ENCODE measurements at places on chromosomes 2 and 18.

DNA sequence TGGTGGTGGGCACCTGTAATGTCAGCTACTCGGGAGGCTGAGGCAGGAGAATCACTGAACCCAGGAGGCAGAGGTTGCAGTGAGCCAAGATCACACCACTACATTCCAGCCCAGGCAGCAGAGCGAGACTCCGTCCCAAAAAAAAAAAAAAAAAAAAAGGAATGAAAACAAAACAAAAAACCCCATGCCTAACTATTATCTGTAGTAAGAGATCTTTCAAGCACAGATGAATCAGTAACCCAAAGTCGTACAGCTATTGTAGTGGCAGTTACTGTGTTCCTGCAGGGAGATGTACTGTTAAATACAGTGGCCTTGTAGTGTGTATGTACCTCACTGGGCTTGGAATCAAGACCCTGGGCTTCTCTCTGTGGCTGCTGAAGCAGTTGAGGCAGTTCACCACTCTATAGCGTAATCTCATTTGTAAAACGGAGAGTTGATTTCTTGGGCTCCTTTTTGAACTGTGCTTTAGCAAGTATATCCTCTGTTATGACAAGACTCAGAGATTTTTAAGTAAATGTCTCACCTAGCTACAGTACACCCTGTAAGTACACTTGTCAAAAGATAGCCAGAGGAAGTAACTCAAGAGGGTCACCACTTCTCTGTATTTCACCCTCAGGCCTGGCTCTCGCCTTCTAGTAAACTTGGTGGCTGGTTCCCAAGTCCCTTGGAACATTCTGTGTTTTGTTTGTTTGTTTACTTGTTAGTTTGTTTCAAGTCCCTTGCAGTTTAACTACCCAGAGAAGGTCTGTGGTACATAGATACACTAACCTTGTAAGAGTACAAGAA is 109.6 kb upstream of the FOSL2 start:
- no peak for DNase-seq

DNA sequence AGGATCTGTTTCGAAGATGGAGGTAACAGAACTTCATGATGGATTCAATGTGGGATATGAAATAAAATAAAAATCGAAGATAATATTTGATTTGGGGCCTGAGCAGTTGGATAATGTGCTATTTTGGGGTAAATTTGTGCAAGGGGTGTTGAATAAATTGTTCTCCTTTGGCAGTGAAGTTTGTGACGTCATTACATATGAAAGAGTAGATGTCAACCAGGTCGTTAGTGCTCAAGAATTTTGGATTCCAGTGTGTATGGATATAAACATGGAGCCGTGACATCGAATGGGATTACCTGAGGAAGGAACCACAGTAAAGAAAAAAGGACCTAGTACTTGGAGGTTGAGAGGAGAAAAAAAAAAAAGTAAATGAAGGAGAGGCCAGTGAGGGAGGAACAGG is 253.0 kb downstream of the NCKAP5 start:
- no peak for DNase-seq

- no peak for DNase-seq
Measured at GRCh38 chr2:42903821-42904575, 111.6 kb upstream of the HAAO start.

DNA sequence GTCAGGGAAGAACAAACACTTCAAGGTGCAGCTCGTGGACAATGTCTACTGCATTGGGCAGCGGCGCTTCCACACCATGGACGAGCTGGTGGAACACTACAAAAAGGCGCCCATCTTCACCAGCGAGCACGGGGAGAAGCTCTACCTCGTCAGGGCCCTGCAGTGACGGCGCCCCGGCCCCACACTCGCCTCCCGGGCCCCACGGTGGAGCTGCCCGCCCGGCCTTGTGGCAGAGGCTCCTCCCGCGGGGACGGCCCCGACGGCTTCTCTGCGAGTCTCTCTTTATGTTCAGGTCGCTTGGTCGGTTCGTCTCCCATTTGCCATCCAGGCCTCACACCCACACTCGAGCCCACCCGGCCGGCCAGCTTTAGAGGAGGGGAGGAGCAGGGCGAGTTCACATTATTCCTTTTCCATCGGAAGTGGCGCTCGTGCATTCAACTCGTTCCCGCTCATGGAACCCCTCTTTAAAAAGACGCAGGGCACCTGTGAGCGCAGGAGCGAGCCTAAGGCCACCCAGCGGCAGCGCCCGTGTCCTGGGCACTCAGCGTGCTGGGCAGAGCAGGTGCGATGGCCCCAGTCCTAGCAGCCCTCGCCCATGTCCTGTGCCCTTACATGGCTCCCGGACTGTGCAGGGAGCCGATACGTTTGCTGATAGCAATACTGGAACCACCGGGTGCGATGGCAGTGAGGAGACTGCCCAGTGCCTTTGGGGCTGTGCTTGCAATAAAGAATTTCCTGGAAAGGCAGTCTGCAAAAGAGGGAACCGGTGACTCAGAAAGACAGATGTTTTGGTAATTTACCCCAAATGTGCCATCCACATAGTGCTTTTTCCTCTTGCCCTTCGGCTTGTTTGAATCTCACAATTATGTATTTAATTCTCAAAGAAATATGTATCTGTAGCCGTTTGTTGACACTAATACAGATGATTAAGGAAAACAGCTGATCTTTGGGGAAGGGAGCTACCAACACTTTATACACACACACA is 148.6 kb downstream of the NCK2 start:
- DNase-seq, result no peak

GRCh38 chr2:217853301-217853881 is 149.4 kb downstream of the TNS1 start:
- DNase-seq, result no peak

DNA sequence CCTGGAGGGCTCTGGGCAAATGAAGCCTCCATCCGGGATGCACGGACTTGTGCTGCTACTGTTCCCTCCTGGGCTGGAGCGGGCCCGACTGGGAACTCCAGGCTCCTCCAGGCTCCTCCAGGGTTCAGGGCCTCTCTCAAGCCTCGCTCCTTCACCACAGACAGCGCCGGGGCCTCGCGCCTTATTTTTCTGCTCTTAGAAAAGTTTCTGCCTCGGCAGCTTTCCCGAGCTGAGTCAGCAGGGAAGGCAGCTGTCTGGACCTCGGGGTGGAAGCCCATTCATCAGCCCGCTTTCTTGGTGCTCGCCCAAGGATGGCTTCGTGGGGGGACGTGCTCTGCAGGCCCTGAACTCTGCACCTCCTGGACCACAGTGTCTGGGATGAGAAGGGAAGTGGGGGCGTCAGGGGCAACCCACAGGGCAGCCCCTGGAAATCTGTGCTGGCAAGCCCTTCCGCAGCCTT is 12.9 kb upstream of the TEX51 start:
- no peak for DNase-seq

GRCh38 chr2:105714141-105714540 is 30.6 kb upstream of the NCK2 start:
- DNase-seq, result no peak

DNA sequence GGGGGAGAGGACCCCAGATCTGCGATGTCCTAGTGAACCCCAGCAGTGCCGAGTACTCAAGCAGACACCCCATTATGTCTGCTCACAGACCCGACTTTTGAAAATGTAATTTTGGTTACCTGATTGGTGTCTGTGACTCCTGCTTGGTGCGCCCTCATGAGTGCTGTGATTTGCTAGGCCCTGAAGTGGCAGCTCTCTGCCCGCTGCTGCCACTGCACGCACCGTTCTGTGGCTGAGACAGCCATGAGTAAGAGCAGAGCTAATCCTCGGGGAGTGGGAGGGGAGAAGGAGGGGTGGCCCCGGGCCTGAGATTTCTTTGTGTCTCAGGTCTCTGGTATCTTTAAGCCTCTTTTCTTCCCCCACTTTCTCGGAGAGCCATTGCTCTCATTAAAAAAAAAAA is 18.2 kb downstream of the FHOD3 start:
- no peak for DNase-seq

- DNase-seq, result no peak
Measured at GRCh38 chr2:108946442-108946841, 42.6 kb downstream of the EDAR start.

- no peak for DNase-seq
Measured at GRCh38 chr2:165902934-165903333, 50.6 kb downstream of the TTC21B start.

DNA sequence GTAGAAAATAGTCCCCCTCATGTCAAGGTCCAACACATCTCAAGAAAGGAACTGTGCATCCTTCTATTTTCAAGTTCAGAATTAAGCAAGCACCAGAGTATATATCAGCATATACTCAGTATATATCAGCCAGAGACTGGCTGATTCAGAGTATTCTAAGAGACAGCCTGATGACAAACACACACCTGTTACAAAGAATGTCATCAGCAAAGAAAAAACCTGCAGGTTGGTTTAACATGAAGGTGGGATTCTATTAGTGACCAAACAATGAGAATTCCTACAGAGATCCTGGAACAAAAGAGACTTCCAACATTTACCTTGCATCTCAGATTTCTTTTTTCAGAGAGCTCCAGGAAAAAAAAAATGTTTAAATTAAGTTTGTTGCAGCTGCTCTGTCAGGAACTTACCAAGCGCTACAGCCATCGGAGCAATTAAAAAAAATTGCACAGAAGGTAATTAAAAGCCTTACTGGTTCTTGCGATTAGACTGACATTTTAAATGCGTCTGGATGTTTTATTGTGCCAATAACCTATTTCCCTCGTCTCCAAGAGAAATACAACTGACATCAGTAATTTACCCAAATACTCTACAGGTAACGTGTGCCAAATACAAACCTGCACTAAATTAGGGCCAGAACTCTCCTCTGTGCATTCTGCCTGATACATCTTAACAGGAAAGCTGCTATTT is 218.1 kb downstream of the HNMT start:
- no peak for DNase-seq

GRCh38 chr2:54589340-54590215 is 133.5 kb downstream of the SPTBN1 start:
- no peak for DNase-seq

GRCh38 chr2:38876407-38876806 is 631 bp downstream of the MORN2 start:
- DNase-seq, result no peak

GRCh38 chr2:171187819-171188218 is 27.1 kb upstream of the TLK1 start:
- no peak for DNase-seq

- no peak for DNase-seq
Measured at GRCh38 chr2:223970343-223971128, 13.3 kb downstream of the MRPL44 start.

DNA sequence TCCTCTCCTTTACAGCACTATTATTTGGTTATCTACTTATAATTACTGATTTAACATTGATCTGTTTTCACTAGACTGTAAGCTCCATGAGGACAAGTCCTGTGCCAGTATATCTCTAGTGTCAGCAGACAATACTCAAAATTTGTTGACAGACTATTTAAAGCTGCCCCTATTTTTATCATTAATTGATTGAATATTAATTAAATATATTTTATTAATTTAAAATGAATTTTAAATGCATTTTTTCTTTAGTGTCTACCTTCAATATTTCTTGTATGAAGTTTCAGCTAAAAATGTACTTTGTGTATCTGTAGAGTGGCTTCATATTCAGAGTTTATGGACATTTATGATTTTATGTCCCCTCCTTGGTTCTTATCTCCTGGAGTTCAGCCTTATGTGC is 26.4 kb upstream of the FHOD3 start:
- DNase-seq, result no peak

GRCh38 chr2:64972876-64973275 is 16.3 kb upstream of the SLC1A4 start:
- DNase-seq, result no peak

DNA sequence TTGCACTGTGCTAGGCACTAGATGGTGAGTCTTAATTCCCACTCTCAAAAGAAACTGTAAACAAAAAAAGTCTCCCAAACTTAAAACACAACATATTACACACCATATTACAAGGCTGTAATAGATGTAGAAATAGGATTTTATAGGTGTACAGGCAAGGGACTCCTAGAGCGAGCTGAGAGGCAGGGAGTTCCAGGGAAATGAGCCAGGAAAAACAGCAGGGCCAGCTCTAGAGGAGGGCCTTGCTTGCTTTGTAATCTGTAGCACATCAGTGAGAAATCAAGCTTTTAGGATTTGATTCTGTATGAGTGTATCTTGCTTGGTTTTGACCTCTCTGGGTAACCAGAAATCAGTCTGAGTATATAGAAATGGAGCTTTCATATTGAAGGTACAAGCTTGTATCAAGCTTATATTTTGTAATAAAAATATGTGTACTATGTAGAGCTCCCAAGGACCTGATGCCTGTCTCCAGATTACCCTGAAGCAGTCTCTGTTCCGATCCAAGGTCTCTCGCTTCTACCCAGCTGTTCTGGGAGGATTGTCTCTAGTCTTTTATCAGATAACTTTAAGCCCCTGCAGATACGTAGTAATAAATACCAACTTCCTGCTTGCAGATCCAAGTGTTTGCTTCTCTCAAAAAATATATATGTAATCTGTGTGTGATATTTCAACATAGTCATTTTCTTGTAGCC is 73.0 kb downstream of the MYO1B start:
- DNase-seq, result no peak

GRCh38 chr2:134785659-134786430 is 52.6 kb upstream of the ACMSD start:
- no peak for DNase-seq
